ENCODE measurements at places on chromosomes 2 and 18. TPM values are rescaled to one million over a fixed set of nuclear protein-coding genes. Genes with fewer than 3 reads are reported as not detected.
A peak's percentile ranks its signal among the peaks of the same experiment; 100 is the strongest.

GRCh38 chr2:126571403-126571802 is 84.6 kb upstream of the GYPC start:
- no peaks in the 10 kb centered on the region for H3K4me1 ChIP-seq
- no peak overlapping the region for H3K4me3 ChIP-seq
- H3K36me3 ChIP-seq, result no peaks in the 10 kb centered on the region
- no peak overlapping the region for H3K27ac ChIP-seq
- no peaks in the 10 kb centered on the region for H3K27me3 ChIP-seq
- DNase-seq, result no peak

The C2orf92 gene
- total RNA-seq, result 4.2 TPM

DNA sequence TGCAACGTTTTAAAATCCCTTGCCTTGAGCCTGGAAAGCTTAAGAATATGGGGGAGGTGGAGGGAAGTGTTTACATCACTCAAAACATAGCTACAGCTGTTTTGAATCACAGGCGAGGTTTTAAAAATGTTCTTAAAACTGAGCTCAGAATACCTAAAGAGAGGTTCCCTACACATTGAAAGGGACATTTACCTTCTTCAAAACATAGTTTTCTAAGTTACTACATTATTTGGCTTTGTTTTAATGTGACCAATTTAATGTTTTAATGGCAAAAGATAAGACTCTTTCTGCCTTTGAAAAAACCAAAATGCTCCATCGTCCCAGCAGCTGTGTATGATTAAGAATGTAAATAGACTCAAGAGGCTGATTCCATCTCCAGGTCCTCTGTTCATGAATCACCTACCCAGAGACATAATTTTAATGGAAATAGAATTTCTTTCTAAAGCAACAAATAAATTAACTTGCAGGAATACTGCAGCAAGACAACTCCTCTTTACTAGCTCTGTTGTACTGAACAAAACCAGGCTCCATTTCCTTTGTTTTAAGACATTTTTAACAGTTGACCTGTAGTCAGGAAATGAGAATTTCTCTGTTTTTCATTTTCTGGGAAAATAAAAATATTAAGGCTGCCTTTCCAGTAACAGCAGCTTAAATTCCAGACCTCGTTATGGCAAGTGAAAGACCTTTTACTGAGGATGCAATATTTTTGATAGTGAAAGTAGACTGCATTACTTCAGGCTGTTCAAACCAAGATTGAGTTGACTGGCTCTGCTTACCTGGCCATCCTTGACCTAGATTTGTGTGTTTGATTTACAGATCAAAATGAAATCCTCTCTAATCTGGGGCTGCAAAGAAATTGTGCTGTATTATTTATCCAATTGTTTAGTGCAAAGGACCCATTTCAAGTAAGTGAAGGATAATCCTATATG is 33.7 kb upstream of the WDR75 start:
- DNase-seq, result peak; percentile 81
- peaks cover 38% of the 10 kb centered on the region for H3K4me1 ChIP-seq
- no peaks in the 10 kb centered on the region for H3K36me3 ChIP-seq
- peak overlapping the region; percentile 90 for H3K27ac ChIP-seq

GRCh38 chr2:101516823-101517690 is 42.1 kb upstream of the RFX8 start:
- H3K4me3 ChIP-seq, result no peak overlapping the region
- H3K27ac ChIP-seq, result peak overlapping the region; percentile 94
- peak; percentile 93 for DNase-seq
- peaks cover 57% of the 10 kb centered on the region for H3K4me1 ChIP-seq
- H3K36me3 ChIP-seq, result no peaks in the 10 kb centered on the region
- no peaks in the 10 kb centered on the region for H3K27me3 ChIP-seq

GRCh38 chr2:171225302-171225980 is 64.7 kb upstream of the TLK1 start:
- no peaks in the 10 kb centered on the region for H3K27me3 ChIP-seq
- no peak overlapping the region for H3K27ac ChIP-seq
- peak; percentile 37 for DNase-seq
- H3K36me3 ChIP-seq, result no peaks in the 10 kb centered on the region

- H3K4me1 ChIP-seq, result no peaks in the 10 kb centered on the region
- no peak overlapping the region for H3K27ac ChIP-seq
- no peaks in the 10 kb centered on the region for H3K27me3 ChIP-seq
- H3K4me3 ChIP-seq, result no peak overlapping the region
Observed at GRCh38 chr2:238097988-238098871, 1.9 kb upstream of the ESPNL start.

GRCh38 chr18:13572148-13572547 is 154.2 kb downstream of the FAM210A start:
- H3K36me3 ChIP-seq, result no peaks in the 10 kb centered on the region
- no peaks in the 10 kb centered on the region for H3K27me3 ChIP-seq
- no peak overlapping the region for H3K27ac ChIP-seq
- H3K4me3 ChIP-seq, result no peak overlapping the region

DNA sequence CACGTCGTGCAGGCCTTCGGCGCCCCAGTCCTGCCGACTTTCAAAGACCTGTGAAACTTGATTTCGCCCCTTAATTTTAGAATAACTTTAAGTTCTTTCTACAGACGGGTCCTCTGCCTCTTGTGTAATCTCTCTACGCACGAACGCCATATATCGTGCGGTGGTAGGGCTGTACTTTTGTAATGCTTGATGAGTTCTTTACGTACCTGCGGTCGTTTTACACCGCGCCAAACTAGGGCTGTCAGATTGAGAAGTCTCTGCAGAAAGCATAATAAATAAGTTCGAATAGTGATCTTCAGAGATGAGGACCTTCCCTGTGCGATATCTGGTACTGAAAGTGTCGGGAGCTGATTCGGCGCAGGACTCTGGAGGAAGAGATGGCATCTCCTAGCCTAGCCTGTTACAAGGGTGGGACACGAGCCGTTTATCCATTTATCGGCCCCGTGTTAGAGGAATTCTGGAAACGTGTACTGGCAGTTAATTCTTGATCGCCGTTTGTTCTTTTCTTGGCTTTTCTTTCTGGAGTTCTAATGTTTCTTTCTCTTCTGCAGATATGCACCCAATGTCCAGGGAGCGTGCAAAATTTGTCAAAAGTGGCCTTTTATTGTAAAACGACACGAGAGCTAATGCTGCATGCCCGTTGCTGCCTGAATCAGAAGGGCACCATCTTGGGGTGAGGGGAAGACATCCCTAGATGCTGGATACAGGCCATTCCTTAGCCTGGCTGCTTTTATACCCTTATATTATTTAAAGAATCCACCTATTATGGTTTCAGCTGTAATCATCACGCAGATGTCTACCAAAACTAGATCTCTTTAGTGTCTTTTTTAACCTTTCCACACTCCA is 781 bp upstream of the SLC5A6 start:
- H3K4me1 ChIP-seq, result peaks cover 20% of the 10 kb centered on the region
- H3K27me3 ChIP-seq, result no peaks in the 10 kb centered on the region
- H3K27ac ChIP-seq, result peak overlapping the region; percentile 89
- peaks cover 5% of the 10 kb centered on the region for H3K36me3 ChIP-seq
- H3K4me3 ChIP-seq, result peak overlapping the region; percentile 91
- no peak for DNase-seq

The ERFE gene
- 1.2 TPM for total RNA-seq

The ECEL1 gene
- total RNA-seq, result not detected

- no peak overlapping the region for H3K4me3 ChIP-seq
- H3K27ac ChIP-seq, result no peak overlapping the region
- no peaks in the 10 kb centered on the region for H3K27me3 ChIP-seq
Observed at GRCh38 chr2:28311660-28312249, 80.9 kb upstream of the FOSL2 start.

DNA sequence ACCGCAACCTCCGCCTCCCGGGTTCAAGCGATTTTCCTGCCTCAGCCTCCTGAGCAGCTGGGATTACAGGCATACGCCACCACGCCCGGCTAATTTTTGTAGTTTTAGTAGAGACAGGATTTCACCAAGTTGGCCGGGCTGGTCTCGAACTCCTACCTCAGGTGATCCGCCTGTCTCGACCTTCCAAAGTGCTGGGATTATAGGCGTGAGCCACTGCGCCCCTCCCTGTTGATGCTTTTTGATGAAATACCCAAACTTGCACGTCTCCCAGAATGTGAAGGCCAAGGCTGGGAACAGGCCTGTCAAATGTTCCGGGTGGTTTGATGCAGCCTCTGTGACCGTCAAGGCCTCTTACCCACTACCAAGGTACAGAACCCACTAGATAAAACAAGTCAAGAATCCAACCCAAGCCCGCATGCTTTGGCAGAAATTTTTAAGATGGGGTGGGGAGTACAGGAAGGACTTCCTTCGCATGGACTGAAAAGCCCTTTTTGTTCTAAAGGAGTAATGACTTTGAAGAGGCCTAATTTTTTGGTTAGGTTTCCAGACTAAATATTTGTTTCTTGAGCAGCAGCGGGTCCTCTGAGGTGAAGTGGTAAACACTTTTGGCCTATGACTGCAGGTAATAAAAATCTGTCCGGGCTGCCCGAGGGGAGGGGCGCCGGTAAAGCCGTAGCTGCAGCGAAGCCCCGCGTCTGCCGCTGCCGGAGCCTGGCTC is 3.7 kb upstream of the EVX2 start:
- H3K27me3 ChIP-seq, result peaks cover 99% of the 10 kb centered on the region
- H3K27ac ChIP-seq, result no peak overlapping the region
- H3K4me1 ChIP-seq, result no peaks in the 10 kb centered on the region
- H3K4me3 ChIP-seq, result no peak overlapping the region

The ELP2 gene
- total RNA-seq, result 74.8 TPM

GRCh38 chr2:239232195-239232578 is 168.6 kb downstream of the HDAC4 start:
- H3K4me1 ChIP-seq, result no peaks in the 10 kb centered on the region
- DNase-seq, result no peak

GRCh38 chr2:118049140-118049815 is 35.4 kb upstream of the CCDC93 start:
- no peak for DNase-seq
- peaks cover 26% of the 10 kb centered on the region for H3K4me1 ChIP-seq
- H3K36me3 ChIP-seq, result no peaks in the 10 kb centered on the region
- no peak overlapping the region for H3K4me3 ChIP-seq
- H3K27ac ChIP-seq, result no peak overlapping the region

The GPBAR1 gene
- total RNA-seq, result 0.60 TPM

- H3K27ac ChIP-seq, result no peak overlapping the region
- no peaks in the 10 kb centered on the region for H3K36me3 ChIP-seq
- no peaks in the 10 kb centered on the region for H3K27me3 ChIP-seq
Observed at GRCh38 chr2:83014462-83014861, 1444.6 kb downstream of the SUCLG1 start.

DNA sequence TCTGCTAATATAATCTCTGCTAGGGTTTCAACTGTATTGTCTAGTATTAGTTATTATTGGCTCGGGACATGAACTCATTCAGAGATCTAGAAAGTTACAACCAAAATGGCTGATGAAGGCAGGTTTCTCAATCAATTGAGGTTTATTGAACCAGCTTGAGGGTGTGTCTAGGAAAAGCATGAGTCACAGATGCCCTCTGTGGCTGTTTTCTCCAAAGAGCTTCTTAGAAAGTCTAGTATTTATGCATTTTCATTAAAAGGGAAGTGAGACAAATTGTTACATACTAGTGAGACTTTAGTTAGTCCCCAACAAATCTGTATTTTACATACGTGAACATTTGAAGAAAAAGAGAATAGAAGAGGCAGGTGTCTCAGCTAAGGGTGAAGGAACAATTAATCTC is 23.0 kb upstream of the RTTN start:
- H3K27me3 ChIP-seq, result no peaks in the 10 kb centered on the region
- no peak overlapping the region for H3K4me3 ChIP-seq
- H3K4me1 ChIP-seq, result no peaks in the 10 kb centered on the region
- H3K27ac ChIP-seq, result no peak overlapping the region

The TNFRSF11A gene
- total RNA-seq, result 11.1 TPM

GRCh38 chr18:5772306-5773105 is 122.8 kb downstream of the TMEM200C start:
- H3K36me3 ChIP-seq, result no peaks in the 10 kb centered on the region
- no peaks in the 10 kb centered on the region for H3K27me3 ChIP-seq
- no peaks in the 10 kb centered on the region for H3K4me1 ChIP-seq
- DNase-seq, result no peak
- no peak overlapping the region for H3K27ac ChIP-seq

GRCh38 chr2:43609290-43609918 is 13.6 kb upstream of the THADA start:
- no peak overlapping the region for H3K27ac ChIP-seq
- H3K27me3 ChIP-seq, result no peaks in the 10 kb centered on the region
- DNase-seq, result peak; percentile 48
- H3K4me1 ChIP-seq, result no peaks in the 10 kb centered on the region
- H3K4me3 ChIP-seq, result no peak overlapping the region

DNA sequence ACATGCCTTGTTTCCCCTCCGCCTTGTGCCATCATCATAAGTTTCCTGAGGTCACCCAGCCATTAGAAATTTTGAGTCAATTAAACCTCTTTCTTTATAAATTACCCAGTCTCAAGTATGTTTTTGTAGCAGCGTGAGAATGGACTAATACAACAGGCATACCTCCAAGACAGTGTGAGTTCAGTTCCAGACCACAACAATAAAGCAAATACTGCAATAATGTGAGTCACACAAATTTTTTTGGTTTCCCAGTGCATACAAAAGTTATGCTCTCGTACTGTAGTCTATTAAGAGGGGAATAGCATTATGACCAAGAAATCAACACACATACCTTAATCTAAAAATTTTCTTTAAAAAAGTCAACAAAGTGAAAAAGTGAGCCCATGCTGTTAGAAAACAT is 217.2 kb downstream of the NR4A2 start:
- no peak overlapping the region for H3K27ac ChIP-seq
- H3K27me3 ChIP-seq, result no peaks in the 10 kb centered on the region
- no peak for DNase-seq
- no peaks in the 10 kb centered on the region for H3K4me1 ChIP-seq

DNA sequence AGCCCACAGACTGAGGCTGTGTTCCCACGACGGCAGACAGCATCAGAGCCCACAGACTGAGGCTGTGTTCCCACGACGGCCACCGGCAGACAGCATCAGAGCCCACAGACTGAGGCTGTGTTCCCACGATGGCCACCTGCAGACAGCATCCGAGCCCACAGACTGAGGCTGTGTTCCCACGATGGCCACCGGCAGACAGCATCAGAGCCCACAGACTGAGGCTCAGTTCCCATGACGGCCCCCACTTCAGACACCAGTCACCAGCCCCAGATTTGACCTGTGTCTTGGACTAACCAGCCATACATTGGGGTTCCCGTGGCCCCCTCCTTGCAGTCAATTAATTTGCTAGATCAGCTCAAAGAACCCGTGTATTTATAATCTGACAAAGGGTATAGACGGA is 57.8 kb upstream of the SNTG2 start:
- no peaks in the 10 kb centered on the region for H3K36me3 ChIP-seq
- no peak overlapping the region for H3K4me3 ChIP-seq
- no peak overlapping the region for H3K27ac ChIP-seq

The OXER1 gene
- total RNA-seq, result not detected

The LOXHD1 gene
- total RNA-seq, result not detected
